ENCODE measurements at places on chromosomes 2 and 18.

DNA sequence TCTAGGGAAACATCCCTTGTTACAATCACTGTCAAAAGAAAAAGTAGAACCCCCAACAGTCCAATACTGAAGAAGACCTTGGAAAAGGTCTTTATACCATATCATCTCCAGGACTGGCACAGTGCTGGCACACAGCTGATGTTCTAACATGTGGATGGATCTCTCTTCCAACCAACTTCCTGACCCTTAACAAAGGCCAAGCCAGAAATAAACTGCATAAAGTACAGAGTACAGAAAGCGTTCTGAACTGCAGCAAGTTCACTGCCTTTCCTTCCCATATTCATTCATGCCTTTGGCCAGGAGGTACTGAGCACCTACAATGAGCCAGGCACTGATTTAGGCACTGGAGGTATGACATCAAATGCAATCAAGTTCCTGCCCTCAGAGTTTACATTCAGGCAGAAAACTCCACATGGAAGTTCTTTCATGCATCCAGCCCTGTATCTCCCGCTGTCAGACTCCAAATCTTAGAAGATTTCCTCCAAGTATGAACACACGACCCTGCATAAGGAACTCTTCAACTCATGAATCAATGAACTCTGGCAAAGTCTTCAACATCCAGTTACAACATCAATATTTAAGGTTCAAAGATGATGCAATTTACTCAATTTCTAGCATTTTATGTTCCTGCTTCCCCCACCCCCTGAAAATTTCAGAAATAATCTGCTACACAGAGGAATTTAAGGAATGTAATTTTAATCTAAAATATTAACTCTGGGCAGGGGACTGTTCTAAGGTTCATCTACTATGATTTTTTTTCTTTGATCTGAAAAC lies 33.8 kb downstream of the ACVR1 start:
- DNase-seq, result no peak

DNA sequence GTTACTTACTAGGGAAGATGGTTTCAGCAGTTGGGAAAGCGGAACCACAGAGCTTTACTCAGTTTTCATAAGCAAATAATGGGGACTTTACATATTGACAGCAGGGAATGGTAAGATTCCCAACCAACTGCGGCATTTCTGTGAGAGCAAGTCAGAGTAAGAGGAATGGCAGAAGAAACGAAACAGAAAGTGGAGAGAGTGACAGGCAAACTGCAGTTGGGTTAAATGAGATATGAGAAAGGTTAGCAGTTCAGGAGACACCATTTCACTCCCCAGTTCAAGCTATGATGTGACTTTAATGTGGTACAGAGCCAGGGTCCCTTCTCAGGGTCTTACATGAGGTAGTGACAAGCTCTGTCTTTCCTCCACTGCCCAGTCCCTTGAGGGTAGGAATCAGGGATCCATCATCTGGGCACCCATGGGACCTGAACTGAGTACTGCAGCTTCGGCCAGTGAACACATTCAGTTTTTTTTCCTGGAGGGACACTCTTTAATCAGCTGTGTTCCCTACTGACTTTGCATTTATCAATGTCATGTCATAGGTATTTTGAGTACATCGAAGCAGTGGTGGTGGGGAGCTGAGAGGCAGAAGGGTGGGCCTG lies 33.0 kb upstream of the GREB1 start:
- DNase-seq, result no peak

DNA sequence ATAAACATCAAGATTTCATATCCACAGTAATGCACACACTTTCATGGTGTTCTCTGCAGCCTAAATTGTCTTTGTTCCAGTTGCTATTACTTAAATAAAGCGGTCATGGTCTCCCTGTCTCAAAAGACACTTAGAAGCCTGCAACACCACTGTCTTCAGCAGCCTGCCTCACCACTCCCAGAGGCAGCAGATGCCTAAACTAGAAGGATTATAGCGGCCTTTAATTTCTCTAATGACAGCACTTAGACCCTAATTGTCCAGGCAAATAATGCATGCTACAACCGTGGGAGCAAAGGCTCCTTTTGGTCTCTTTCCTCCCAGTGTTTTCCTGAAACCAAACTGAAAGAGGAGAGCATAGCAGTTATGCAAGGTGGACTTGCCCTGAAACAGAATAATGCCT lies 248.8 kb upstream of the SLC39A10 start:
- DNase-seq, result no peak

DNA sequence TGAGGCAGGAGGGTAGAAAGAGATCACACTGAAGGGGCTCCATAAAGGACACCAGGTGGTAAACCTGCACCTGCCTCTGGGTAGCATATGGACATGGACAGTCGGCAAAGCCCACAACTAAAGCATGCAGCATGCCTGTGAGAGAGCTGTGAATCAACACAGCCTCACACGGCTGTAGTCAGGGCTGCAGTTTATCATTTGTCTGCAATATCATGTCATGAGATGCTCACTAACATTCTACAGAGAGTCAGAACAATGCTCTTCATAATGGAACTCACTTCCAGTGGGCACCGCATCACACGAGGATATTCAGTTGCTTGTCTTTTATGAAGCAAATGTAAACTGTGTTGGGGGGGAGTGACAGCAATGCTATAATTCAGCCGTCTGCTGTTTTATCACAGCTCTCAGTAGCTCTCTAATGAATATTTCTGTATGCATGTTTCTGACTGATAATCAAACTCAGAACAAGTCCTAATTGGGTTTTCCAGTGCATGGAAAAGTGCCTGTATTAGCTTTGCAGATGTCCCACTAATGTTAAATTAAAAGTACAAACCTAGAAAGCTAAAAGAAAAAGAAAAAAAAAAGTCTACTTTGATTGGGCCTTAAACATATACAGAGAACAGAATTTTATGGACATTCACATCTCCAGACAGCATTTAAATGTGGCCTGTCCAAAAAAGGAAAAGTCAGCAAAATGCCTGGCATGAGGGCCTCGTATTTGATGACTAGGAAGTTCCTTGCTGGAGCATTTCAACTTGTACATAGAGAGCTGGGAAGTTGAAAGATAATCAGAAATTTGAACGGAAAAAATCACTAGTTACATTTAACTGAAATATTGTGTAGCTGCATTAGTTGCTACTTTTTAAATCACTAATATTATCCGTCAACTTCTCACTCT lies 406.1 kb upstream of the SOX11 start:
- no peak for DNase-seq

DNA sequence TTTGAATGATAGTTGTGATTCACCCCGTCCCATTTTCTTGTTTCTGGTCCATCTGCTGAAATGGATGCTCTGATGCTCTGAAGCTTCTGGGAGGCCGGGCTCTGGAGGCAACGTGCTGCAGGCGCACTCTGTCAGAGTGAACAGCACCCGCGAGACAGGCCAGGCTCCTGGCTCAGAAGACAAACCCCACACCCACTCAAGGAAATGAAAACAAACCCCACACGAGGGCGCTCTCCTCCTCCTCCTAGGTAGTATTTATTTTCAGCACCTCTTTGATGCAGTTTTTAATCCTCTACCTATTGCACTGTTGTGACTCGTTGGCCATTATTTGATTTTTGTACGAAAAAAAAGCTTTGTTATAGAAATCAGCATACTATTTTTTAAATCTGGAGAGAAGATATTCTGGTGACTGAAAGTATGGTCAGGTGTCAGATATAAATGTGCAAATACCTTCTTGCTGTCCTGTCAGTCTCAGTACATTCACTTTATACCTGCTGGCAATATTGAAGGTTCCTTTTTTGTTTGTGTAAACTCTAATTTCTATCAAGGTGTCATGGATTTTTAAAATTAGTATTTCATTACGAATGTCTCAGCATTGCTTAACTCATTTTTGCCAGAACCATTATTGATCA lies 10.3 kb upstream of the CHST10 start:
- no peak for DNase-seq

- no peak for DNase-seq
Measured at GRCh38 chr2:224638301-224638823, 53.2 kb upstream of the CUL3 start.

DNA sequence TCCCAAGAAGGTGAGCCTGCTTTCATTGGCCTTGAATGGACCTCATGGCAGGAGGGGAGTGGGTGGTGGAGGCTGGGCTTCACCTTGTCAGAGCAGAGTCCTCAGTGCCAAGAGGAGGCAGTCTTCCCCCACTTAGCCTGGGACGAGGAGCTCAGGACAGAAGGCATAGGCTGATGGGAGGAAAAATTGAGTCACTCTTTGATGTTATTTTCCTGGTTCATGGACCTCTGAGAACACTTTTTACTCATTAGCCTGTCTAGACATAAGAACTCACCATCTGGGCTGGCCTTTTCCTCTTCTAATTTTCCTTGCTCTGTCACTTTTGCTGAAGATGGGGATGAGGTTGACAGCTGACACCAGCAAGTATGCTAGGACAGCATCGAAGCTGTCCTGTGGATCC lies 225.7 kb upstream of the TNP1 start:
- DNase-seq, result no peak

GRCh38 chr2:120534457-120534856 lies 188.5 kb downstream of the INHBB start:
- no peak for DNase-seq

DNA sequence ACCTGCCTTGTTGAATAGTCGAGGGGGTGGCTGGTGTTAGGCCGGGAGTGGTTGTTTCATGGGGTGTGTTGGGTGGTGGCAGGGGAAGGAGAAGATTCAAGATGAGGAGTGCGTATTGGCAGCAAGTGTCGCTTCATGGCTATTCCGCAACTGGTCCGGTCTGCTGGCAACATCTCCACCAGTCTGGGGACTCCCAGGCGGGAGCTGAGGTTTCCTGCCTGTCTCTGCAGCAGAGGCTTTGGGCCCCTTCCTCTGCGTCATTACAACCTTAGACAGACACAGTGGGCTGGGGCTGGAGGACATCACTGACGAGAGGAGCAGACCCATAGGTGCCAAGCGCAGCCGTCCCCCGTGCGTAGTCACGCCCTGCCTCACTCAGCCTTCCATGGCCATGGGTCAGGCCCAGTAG lies 64.0 kb upstream of the MCFD2 start:
- no peak for DNase-seq

DNA sequence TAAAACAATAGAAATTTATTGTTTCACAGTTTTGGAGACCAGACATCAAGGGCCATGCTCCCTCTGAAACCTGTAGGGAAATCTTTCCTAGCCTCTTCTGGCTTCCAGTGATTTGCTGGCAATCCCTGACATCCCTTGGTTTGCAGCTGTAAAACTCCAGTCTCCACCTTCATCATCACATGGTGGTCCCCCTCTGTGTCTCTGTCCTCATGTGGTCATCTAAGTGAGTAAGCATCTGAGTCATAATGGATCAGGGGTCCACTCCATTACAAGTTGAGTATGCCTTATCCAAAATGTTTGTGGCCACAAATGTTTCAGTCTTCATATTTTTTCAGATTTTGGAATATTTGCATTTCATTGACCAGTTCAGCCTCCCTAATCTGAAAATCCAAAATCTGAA lies 5.6 kb upstream of the SGPP2 start:
- no peak for DNase-seq

- no peak for DNase-seq
Measured at GRCh38 chr2:105779394-105779793, 34.7 kb downstream of the NCK2 start.

GRCh38 chr2:151437630-151438029 lies 27.9 kb downstream of the RIF1 start:
- DNase-seq, result no peak

DNA sequence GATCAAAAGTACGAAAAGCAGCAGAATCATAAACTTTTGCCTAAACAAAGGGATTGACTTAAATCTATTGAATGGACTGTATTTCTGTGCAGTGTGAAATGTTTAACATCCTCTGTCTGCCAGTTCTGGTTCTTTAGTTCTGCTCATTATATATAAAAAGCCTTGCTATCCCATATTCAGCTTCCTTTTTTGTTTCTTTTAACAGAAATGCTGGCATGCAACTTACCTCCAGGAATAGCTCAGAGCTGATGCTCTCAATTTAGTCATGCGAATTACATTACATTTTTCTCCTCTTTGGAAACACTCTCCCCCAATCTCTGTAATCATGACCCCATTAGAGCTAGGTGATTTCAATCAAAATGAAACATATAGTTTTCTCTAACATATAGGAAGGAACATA lies 73.6 kb downstream of the SPHKAP start:
- no peak for DNase-seq

DNA sequence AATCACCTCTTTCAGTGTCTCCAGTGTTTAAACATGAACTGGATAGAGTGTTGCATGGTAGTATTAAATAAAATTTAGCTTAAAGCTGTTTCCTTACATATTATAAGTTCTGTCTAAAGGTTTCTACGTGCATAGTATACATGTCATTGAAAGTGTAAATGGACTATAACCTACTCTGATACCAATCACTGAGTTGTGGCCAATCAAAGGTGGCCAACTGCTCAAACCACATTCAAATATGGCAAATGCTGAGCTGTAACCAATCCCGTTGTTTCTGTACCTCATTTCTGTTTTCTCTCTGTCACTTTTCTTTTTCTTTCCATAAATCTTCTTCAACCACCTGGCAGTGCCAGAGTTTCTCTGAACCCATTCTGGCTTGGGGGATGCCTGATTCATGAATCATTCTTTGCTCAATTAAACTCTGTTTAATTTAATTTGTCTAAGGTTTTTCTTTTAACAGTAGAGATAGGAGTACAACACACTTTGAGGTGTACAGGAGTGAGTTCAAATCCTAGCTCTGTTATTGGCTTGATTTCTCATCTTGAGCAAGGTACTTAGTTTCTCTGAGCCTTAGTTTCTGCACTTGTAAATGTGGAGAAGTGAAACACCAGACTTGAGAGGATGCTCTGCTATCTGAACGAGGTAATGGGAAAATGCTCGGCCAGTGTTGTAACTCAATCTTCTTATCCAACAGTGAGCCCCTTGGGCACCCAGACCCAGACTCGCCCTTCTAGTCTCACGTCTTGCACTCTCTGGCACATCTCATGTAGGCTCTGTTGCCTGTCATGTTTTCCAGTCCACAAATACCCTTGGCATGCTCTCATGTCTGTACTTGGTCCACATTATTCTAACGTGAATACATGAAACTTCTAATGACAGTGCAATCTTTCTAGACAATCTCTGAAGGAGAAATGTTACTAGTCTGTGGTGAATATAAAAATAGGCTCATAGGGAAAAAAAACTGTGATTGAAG lies 228.0 kb downstream of the PIK3C3 start:
- peak; percentile 48 for DNase-seq

DNA sequence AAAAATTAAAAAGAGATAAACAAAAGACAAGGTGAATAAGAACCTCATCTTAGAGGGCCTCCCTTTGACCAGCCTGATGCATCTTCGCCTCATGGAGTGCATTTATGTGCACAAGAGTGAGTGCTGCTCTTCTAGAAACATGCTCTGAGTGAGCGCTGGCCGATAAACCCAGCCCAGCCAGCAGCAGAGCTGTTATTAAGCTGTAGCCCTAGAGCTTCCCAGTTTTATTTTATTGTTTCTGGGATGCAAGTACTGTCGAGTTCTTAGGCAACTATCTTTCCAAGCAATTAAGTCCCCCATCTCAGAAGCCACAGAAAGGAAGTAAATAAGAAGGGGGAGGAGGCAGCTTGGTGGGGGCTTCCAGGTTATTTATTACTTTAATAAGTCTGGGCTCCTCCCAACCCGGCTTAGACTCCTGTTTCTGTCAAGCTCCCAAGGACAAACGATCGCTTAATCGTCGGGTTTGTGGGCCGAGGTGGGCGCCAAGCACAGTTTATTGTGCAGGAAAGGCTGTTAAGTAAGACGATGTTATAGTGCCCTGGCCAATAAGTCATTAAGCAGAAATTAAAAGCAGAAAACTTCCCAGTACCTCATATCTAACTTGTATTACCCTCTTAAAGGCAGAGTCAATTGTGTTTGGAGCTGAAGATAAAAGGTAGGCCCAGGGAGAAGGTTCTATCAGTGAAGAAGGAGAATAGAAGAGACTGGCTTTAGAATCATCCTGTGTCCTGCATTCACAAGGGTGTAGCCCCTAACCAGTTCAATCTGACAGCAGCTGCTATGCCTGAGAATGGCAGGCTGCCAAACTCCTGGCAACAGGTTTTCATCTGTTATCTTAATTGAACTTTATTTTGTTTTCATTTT lies 176.3 kb downstream of the PIK3C3 start:
- no peak for DNase-seq

Data from epithelial cell of prostate (primary cell).